ENCODE measurements at places on chromosomes 7 and 10. TPM values are rescaled to one million over a fixed set of nuclear protein-coding genes. Genes with fewer than 3 reads are reported as not detected.

- peak; percentile 45 for DNase-seq
Measured at GRCh38 chr10:75404815-75405597, 3.4 kb upstream of the ZNF503 start.

DNA sequence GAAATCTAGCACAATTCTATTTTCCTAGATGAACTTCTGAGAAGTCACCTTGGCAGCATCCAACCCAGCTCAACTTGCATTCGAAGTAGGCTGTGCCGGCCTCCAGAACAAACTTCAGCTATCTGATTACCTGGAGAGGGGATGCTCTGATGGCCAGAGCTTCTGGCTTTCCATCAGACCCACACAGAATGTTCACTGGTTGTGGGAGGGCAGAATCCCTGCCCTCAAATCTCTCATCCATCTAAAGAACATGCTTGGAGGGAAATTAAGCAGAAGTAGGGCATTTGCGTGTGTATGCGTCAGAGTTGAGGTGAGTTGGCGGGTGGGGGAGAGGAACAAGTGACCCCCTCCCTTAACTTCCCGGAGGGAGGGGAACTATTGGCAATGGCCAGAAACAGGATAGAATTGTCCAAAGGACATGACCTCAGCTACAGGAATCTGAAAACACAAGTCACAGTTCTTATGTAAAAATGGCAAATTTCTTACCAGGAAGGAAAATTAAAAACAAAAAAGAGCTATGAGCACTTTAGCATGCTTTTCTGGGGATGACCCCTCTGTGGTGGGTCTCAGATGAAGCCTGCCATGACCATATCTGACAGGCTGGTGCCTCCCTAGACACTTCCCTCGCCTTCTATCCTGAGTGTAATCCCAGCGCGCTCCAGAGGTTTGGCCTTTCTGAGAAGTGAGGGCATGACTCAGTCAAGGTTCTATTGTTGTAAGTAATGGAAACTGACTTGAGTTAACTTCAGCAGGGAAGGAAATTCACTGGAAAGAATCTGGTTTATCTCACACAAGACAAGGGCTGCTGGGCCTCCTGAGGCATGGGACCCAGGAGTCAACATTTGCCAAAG lies 278.8 kb downstream of the RPS24 start:
- DNase-seq: no peak

DNA sequence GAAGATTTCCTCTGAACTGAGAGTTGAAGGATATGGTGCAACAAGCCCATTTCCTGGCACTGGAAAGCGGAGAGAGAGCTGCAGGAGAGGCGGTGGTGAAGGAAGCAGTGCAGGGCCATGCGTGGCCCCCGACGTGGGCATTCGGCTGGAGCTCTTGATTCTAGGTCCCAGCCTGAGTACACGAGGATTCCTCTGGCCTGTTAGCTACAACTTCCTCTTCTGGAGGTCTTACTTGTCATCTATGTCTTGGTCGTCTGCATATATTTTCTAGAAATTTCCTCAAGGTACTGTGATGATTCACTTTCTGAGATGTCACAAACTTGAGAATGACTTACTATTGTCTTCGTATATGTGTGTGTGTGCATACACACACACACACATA lies 59.2 kb upstream of the JAZF1 start:
- DNase-seq: no peak

GRCh38 chr7:148991536-148991935 lies 36.8 kb downstream of the PDIA4 start:
- DNase-seq: no peak

DNA sequence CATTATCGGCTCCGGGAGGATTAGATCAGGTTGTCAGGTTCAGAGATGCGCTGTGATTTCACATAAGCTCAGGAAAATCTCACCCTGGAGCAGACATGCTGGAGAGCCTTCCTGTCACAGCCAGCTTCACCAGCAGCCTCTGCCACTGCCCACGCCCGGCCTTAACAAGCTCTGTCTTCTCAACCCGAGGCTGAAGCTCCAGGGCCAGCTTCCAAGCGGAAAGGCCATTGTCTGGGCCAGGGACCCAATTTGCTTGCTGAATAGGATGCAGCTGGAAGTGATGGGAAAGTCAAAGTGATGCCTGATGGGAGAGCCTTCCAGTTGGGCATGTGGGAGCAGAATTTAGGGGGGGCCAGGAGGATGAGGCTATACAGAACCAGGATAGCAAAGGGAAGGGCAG lies 36.3 kb downstream of the C10orf105 start:
- DNase-seq: no peak

GRCh38 chr7:133124974-133125373 lies 43.1 kb upstream of the CHCHD3 start:
- no peak for DNase-seq

DNA sequence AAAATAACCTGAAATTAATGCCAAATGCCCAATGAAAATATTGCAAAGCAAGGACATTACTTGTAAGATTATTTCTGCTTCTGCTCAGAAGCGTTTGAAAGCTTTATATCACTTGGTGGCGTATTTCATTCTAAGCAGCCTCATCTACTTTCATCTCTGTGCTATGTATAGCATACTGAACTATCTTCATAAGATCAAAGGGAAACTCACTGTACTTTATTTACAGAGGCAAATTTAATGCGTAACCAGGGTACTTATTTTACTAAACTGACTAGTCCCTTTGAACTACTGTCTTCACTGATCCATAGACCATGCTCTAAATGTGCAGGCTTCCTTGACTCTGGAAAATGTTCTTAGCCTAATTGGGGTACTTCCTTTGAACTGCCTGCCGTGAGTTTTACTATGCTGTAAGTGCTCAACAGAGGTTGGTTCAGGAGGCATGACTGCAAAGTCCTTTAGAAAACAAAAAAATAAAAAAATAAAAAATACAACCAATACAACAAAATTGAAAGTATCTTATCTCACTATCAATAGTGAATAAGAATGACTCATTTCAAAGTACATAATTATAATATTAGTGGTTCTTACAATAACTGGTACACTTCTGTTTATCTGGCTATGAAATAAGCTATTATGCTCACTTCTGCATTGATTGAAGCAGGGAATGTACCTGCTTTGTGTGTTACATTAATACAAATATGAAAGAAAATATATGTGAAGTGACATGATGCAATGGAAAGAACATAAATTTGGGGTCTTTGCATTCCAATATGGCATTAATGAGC lies 41.0 kb upstream of the TSPAN12 start:
- DNase-seq: no peak

DNA sequence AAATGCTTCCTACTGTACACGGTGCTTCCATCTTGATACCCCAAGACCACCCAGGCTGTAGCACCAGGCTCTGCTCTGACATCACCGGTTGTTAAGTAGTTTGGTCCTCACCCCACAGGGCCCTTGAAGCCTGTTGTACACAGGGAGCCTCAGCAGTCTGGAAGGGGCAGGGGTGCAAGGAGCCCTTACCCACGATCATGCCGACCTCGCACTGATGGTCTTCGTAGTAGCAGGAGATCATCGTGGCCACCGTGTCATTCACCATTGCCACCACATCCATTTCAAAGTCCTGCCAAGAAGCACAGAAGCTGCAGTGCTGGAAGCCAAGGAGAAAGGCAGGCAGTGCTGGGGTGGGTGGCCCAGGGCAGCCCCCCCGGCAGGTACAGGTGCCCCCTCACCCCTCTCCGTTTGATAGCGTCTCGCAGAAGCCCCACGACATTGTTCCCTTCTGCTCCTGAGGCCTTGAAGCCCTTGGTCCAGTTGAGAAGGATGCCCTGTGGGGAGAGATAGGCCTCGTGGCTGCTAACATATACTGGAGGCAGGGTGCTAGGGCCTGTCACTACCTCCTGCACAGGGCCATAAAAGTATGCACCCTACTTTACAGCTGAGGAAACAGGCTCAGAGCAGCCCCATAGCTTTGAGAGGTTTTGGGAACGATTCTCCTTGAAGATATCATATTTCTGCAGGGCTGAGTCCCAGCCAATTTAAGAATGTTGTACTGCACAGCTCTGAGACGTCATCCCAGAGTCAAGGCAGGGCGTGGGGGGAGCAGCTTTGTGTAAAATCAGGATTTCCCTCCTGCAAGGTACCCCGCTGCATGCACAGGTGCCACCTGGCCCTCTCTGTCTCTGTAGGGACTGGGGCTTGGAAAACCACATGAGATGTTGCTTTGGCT lies 8.7 kb upstream of the MYL7 start:
- no peak for DNase-seq

The RBM17 gene
- 64.3 TPM for total RNA-seq

DNA sequence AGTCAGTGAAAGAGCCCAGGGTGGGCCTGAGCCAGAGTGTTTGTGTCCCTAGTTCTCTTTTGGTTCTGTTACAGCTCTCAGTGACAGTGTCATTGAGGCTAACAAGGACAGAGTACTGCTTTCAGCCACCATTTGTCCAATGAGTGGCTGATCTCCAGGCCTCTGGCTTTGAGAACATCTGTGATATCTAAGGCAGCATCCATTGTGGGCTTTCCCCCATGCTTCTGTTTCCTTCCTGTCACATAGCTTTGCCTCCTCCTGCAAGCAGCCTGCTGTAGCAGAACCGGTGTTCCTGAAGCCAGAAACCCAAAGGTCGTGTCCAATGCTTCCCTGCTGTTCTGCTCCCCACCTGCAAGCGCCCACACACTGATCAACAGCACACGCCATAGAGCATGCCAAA lies 68.4 kb downstream of the IKZF1 start:
- no peak for DNase-seq

Measured in Right ventricle myocardium superior (tissue), 1 donor.